ENCODE measurements at places on chromosomes 16 and 17. TPM values are rescaled to one million over a fixed set of nuclear protein-coding genes. Genes with fewer than 3 reads are reported as not detected.

DNA sequence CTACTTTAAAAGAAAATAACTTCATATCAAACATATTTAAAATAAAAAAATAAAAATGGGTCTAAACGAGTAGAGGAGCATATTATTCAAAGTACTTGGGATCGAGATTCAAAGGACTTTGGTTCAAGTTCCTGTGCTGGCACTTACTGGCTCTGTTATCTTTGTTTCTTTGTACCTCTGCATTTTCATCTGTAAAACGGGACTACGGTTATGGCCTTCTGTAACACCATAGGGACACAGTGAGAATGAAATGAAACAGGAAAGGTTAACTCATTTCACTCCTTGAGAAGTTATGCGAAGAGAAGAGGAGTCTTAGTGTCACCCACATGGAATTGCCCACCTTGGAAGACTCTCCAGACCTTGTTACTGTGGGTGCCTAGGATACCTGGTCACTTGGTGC is 379.1 kb upstream of the CCL2 start:
- no peaks in the 10 kb centered on the region for H3K4me1 ChIP-seq
- no peak overlapping the region for H3K4me3 ChIP-seq

APOBR gene
- not detected for total RNA-seq

CBLN1 gene
- total RNA-seq, result 0.11 TPM

- no peak for DNase-seq
- H3K27ac ChIP-seq, result no peak overlapping the region
- peaks cover 16% of the 10 kb centered on the region for H3K27me3 ChIP-seq
- H3K36me3 ChIP-seq, result no peaks in the 10 kb centered on the region
These were observed 54.4 kb downstream of the C17orf67 start for GRCh38 chr17:56779322-56779721.

GRCh38 chr16:2713985-2714774 is 5.8 kb downstream of the PRSS27 start:
- no peak overlapping the region for H3K4me3 ChIP-seq
- no peaks in the 10 kb centered on the region for H3K4me1 ChIP-seq
- no peak overlapping the region for H3K27ac ChIP-seq
- no peak for DNase-seq

NTN1 gene
- 8.6 TPM for total RNA-seq

HOXB3 gene
- total RNA-seq, result not detected

DNA sequence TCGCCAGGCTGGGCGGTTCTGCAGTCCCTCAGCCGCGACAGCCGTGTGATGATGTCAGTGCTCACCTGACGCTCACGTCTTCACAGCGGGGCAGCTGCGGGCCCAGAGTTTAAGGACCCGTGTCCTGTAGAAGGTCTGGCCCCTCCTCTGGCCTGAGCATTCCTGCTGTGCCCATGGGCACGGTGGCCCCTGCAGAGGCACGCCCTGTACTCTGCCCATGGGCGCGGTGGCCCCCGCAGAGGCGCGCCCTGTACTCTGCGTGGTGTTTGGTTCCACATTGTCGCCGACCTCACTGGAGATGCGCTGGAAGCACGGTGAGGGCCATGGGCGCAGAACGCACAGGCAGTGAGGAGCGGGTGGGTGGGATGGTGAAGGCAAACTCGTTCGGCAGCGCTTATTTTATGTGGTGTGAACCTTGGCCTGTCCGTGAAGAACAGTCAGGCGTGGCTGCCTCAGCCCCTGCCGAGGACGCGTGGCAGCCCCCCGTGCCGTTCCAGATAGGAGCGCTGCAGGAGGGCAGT is 122.0 kb downstream of the BANP start:
- H3K4me1 ChIP-seq, result no peaks in the 10 kb centered on the region
- no peaks in the 10 kb centered on the region for H3K36me3 ChIP-seq
- DNase-seq, result no peak
- H3K27me3 ChIP-seq, result no peaks in the 10 kb centered on the region
- H3K27ac ChIP-seq, result no peak overlapping the region

DNA sequence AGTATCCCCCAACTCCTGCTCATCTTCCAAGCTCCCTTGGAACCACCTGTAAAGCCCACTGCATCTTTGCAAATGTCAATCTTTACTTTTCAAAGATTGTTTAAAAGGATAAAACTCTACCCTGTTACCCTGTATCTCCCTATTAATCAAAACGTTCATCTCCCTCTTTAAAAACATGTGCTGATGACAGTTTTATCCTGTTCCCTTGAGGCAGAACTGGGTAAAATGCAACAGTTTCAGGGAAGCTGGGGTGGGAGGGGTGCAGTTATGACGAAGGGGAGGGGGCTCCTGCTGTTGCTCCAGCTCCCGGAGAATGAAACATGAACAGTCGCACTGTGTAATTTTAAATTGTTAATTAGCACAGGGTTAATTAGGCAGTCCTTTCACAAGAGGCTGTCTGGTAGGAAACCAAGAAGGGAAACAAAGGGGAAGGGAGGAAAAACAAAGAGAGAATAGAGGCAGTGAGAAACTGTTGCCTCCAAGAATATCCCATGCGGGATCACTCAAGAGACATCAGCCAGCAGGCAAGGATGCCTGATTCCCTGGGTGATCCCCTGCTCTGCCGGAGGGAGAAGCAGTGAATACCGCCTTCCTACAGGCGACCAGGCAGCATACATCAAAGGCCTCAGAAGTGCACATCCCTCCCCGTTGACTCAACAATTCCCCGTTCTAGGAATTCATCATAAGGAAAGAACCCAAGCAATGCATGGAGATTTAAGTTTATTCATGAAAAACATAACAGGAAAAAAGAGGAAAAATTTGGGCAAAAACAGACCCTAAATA is 84.2 kb downstream of the ZFHX3 start:
- H3K4me3 ChIP-seq, result no peak overlapping the region
- DNase-seq, result peak; percentile 59
- peaks cover 3% of the 10 kb centered on the region for H3K36me3 ChIP-seq
- H3K27ac ChIP-seq, result no peak overlapping the region
- H3K4me1 ChIP-seq, result peaks cover 4% of the 10 kb centered on the region
- H3K27me3 ChIP-seq, result no peaks in the 10 kb centered on the region

TPSD1 gene
- not detected for total RNA-seq

GRCh38 chr17:42180922-42181850 is at the start of gene KCNH4:
Gene KCNH4 (minus strand): TSS chr17:42181142. CDS start chr17:42180945, 197 bp downstream.
- H3K27me3 ChIP-seq, result peaks cover 28% of the 10 kb centered on the region
- H3K4me3 ChIP-seq, result no peak within 1 kb of the TSS
- peak; percentile 14 for DNase-seq
- peaks cover 13% of the 10 kb centered on the region for H3K4me1 ChIP-seq
- no peak within 1 kb of the TSS for H3K27ac ChIP-seq
- H3K36me3 ChIP-seq, result no peaks in the 10 kb centered on the region

DNA sequence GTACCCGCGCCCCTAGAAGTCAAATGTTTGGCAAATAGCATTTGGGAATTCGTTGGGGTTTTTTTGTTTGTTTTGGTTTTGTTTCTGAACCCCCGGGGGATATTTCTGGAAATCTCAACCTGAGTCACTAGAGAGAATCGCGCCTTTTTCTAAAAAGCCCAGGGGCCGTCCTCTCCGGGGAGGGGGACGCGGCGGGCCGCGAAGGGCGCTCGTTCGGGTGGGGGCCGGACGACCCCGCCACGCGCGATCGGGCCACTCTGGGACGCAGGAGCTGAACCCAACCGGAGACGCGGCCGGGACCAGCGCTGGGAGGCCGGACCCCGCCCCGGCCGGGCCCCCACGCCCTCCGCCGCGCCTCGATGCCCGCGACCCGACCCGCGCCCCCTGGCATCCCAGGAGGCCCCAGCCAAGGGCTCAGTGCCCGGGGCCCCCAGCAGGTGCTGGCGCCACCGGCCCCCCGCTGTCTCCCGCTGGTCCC is 302 bp downstream of the LITAF start:
- peak overlapping the region; percentile 7 for H3K27ac ChIP-seq
- peaks cover 18% of the 10 kb centered on the region for H3K4me1 ChIP-seq
- H3K27me3 ChIP-seq, result peaks cover 4% of the 10 kb centered on the region
- no peak for DNase-seq
- no peaks in the 10 kb centered on the region for H3K36me3 ChIP-seq
- peak overlapping the region; percentile 56 for H3K4me3 ChIP-seq

NOG gene
- 23.0 TPM for total RNA-seq

DNA sequence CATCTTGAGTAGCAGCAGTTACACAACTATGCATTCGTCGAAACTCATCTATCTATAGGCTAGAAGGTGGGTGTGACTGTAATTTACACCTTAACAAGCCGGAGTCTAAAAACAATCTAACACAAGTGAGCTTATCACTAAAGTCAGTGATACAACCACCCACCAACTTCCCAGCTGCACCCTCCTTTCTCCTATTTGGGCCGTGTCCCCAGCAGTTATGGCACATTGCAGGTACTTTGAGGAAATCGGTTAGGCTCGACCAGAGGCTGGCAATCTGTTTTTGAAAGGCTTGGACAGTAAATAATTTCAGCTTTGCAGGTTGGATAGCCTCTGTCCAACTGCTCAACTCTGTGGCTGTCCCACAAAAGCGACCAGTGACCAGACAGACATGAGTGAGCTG is 26.0 kb downstream of the USP22 start:
- no peak overlapping the region for H3K27ac ChIP-seq
- peaks cover 88% of the 10 kb centered on the region for H3K36me3 ChIP-seq
- peaks cover 3% of the 10 kb centered on the region for H3K4me1 ChIP-seq
- DNase-seq, result no peak

DNA sequence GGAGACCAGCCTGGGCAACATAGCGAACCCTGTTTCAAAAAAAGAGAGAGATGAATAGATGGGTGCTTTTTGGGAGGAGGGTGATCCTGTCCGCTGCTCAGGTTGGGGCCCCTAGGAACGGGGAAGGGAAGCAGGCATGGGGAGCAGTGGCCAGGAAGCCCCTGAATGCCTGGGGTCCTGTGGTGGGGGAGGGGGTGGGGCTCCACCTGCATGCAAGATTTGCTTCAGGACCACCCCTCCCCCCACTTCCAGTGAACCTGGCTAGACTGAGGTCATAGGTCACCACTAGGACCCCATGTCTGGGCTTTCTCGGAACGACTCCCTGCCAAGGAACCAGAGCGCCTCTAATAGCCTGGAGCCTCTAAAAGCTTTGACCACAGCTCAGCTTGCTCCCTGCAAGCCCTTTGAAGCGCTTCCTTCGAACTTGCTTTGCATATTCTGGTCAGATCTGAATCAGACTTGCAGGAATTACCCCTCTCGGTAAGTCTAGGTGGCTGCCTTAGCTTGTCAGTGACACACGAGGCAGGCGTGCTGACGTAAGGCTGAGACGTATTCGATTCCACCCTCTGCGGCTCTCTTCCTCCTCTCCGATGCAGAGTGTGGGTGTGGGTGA is 3.7 kb downstream of the SOCS3 start:
- H3K4me3 ChIP-seq, result no peak overlapping the region
- peak overlapping the region; percentile 38 for H3K27ac ChIP-seq
- peak; percentile 98 for DNase-seq
- peaks cover 59% of the 10 kb centered on the region for H3K4me1 ChIP-seq

CCDC200 gene
- not detected for total RNA-seq

DNA sequence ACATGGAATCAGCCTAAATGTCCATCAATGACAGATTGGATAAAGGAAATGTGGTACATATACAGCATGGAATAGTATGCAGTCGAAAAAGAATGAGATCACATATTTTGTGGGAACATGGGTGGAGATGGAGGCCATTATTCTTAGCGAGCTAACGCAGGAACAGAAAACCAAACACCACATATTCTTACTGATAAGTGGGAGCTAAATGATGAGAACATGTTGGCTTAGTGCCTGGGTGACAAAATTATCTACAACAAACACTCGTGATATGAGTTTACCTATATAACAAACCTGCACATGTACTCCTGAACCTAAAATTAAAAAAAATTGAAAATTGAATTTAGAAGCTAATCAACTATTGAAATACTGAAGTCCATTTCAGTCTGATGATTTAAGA is 6.1 kb downstream of the ANKS4B start:
- no peak overlapping the region for H3K27ac ChIP-seq
- H3K27me3 ChIP-seq, result peaks cover 2% of the 10 kb centered on the region
- H3K4me3 ChIP-seq, result no peak overlapping the region
- DNase-seq, result no peak

DNA sequence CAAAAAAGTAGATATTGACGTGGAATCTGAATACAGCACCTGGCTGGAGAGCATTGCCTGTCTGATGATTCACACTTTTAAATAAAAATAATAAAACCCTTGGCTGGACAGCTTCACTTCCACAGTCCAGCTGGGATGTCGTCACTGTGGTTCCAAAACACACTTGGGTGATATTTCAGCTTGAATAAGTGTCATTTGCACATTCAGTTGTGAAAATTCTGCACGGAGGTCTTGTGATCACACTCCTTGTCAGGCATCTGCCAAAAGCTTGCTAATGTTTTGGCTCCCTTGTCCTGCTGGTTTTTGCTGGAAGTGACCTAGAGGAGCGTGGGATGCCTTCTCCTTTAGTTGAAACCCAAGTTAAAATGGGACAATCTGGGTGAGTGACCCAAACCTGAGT is 60.7 kb downstream of the PCTP start:
- DNase-seq, result no peak
- H3K36me3 ChIP-seq, result no peaks in the 10 kb centered on the region
- no peak overlapping the region for H3K4me3 ChIP-seq
- no peak overlapping the region for H3K27ac ChIP-seq

GRCh38 chr17:67485666-67486065 is 108.6 kb downstream of the PITPNC1 start:
- H3K36me3 ChIP-seq, result no peaks in the 10 kb centered on the region
- H3K27me3 ChIP-seq, result no peaks in the 10 kb centered on the region
- DNase-seq, result no peak
- H3K27ac ChIP-seq, result no peak overlapping the region

GRCh38 chr16:33877-34647 is 19.3 kb downstream of the POLR3K start:
- no peaks in the 10 kb centered on the region for H3K27me3 ChIP-seq
- H3K4me3 ChIP-seq, result no peak overlapping the region
- H3K4me1 ChIP-seq, result no peaks in the 10 kb centered on the region
- DNase-seq, result no peak
